ENCODE measurements at places on chromosomes 4 and X.
A peak's percentile ranks its signal among the peaks of the same experiment; 100 is the strongest.

DNA sequence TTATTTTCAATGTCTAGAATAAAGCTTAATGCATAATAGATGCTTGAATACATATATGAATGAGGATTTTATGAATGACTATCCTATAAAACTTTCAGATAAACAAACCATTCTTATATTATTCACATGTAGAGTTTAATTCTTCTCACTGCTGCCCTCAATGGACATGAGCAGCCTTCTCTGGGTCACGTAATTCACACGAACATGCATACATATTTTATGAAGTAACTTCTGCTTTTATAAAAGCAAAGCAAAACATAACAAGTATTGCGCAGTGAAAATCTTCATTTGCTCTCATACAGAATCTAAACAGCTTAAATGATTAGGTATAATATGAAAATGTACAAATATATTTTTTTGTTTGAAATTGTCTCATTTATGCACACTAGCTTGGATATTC, 116.7 kb downstream of the TMA16 start:
- DNase-seq, result no peak

- DNase-seq, result no peak
These were observed 9.1 kb downstream of the HTRA3 start for GRCh38 chr4:8278421-8279287.

GRCh38 chr4:153008578-153009199, 72.6 kb downstream of the FHDC1 start:
- DNase-seq, result no peak

GRCh38 chrX:118497180-118497818, 1.7 kb downstream of the DOCK11 start:
- DNase-seq, result peak; percentile 48

DNA sequence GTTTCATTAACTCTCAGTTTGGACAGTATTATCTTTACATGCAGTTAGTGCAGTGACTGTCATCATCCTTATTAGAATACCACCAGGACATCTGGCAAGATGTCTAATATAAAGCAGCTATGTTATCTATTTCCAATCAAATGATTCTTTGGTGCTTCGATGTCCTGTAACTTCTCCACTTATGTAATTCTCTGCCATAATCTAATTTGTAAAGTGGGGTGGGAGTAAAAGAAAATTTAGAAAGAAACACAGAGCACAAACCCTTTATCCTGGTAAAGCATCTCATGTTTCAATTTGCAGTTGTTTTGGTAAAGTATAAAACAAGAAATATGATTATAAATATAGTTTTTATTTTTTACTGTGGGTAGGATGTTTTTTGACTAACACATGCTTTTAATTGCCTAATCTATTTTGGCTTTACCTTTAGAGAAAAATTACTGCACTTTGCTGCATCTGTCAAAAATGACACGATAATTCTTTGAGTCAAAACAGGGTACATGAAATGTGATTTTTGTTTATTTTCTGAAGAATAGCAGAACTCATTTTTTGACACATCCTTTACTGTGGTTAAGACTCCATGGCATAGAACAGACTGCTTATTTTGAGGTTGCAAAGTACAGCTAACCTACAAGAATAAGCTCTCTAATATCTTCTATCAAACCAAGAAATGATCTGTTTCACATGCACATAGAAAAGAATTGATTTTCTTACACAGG, 382.9 kb downstream of the RPA4 start:
- DNase-seq, result no peak

DNA sequence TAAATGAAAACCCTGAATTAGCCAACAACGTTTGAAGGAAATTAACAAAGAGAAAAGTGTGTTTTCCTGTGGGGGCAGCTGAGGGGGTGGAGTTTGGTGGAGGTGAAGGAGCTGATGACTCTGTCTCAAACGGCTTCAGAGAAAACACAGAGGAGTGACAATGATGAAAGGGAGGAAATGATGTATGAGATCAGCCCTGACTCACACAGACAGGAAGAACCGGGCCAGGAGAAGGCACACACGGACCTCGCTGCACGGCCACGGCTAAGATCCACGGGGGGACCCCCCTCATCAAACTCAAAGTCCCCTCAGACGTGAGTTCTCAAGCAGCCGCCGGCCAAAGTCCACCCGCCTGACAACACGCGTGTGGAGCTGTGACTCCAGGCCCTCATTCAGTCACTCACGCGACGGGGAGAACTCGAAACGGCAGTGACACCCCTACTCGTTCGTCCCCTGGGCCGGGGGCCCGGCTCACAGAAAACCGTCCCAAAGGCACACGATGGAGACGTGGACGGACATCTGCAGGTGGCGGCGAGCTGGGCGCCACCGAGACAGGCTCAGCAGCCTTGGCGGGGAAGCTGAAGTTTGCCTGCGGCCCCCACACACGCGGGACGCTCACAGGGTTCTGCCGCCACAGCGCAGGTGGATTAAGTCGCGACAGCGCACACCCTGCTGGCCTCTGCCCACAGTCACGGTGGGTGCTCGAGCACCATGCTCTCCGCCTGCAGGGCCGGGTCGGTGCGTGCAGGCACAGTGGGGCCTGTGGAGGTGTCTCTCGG, 28.8 kb downstream of the PPP2R3B start:
- peak; percentile 60 for DNase-seq

- no peak for DNase-seq
These were observed 5.0 kb downstream of the PLP2 start for GRCh38 chrX:49176421-49177326.

DNA sequence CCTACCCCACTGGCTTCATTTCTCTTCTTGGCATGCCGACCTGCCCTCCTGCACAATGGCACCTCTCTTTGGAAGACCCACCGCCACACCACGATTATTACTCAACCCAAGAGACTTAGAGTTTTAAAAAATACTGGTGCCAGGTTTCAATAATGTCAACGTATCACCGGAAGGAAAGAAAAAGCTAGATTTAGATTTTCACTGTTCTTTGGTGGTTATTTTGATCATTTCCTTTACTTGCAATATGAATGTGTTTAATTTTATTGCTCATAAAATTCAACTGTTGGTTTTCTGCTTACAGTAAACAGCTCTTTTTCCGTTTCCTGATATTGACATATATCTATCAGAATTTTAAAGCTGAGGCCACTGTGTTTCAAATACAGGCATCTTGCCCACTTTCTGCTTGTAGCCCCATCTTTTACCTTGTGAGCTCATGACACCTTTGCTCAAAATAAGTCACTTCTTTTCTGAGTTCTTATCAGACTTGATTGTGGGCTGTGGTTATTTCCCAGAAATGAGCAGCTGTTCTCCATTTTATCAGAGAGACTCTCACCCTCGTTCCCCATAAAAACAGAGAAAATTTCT, 439.1 kb downstream of the INPP4B start:
- DNase-seq, result peak; percentile 83

DNA sequence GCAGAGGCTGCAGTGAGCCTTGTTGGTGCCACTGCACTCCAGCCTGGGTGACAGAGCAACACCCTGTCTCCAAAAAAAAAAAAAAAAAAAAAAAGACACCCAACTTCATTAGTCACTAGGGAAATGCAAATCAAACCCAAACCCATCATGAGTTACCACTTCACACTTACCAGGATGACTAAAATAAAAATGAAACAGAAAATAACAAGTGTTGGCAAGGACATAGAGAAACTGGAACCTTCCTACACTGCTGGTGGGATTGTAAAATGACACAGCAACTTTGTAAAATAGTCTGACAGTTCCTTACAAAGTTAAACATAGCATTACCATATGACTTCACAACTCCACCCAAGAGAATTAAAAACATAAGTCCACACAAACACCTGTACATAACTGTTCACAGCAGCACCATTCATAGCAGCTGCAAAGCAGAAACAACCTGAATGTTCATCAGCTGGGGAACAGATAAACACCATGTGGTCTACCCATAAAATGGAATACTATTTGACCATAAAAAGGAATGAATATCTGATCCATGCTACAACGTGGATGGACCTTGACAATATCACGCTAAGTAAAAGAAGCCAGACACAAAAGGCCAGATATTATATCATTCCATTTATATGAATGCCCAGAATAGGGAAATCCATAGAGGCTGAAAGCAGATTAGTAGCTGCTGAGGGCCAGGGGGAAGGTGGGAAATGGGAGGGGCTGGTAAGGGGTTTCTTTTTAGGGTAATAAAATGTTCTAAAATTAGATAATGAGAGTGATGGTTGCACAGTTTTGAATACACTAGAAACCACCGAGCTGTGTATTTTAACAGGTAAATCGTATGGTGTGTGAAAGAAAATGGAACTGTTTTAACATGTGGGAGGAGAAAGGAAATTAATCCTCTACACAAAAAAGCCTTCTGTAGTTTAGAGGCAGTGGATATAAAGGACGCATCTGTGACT, 18.3 kb downstream of the CD99L2 start:
- DNase-seq, result no peak

DNA sequence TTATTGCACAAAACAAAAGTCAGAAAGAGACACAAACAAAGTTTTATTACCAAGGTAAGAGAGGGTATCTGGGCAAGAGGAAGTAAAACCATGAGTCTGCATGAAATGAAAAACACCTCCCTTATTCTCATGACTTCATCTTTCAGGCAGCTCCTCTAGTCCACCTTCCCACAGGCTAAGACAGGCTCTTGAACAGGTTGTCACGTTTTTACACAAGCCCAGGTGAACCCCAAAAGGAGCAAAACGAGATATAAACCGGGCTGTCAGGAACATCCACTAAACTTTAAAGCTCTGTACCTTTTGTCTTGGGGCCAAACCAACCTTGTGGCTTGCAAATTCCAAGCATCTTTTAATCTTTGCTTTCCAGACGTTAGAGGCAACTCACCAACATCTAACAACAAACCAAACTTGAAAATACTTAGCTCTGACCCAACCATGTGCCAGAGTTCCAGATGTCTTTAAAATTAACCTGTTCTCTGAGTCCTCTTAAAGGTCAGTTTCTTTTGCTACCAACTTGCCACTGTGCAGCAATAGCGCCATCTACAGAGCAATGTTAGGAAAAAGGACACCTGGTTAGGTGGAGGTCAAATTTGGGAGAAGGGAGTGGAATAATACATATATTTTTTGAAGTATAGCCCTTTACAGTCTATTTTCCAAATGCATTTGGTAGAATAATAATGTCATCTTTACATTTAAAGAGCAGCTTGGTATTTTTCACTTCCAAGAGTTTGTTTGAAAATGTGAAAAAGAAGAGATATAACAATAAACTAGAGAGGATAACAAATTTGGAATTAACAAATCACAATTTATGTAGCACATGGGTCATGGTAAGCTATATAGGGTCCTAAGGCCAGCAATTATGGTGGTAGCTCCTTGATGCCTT, 73.1 kb downstream of the QRFPR start:
- peak; percentile 69 for DNase-seq

DNA sequence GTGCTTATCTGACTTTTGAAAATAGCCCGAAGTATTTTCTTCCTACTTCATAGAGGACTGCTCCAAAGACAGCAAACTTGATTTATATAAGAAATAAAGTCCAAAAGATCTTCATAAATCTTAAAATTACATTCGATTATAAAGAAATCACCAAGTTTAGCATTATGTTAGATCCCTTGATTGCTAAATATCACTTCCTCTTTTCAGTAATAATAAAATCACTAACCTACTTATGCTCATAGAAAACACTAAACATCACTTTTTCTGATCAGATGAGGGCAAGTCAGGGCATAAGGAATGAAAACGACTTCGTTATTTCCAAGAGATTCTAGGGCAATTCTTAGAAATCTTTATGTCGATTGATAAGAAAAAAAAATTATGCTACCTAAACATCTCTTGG, 32.0 kb downstream of the DYNLT3 start:
- DNase-seq, result no peak

DNA sequence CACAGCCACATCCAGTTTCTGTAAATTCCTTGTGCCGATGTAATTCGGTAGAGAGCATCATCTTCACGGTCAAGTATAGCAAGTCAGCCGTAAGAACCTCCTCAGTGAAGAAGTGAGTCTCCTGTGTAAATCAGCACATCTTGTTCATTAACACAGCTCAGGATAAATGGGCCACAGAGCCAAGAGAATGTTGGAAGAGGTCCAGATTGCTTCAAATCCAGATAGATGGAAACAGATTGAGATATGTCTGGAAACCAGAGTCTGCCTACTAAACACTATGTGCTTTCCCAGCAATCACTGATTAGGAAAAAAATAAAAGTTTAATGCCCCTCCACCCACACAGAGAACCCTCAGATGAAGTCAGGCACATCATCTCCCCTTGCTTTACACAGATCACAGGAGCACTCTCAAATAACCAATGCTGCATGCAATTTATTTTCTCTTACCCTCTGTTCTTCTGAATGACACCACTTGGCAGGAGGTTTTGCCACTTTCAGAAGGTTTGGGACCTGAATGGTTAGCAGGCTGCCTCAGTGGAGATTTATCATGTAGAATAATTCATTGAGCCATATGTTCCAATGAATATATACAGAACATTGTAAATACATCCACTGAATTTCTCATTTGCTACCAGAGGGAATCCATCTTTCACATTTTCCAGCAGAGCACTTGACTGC, 357.7 kb downstream of the C4orf33 start:
- no peak for DNase-seq

GRCh38 chrX:38868321-38868720, 67.1 kb downstream of the MID1IP1 start:
- DNase-seq, result no peak

DNA sequence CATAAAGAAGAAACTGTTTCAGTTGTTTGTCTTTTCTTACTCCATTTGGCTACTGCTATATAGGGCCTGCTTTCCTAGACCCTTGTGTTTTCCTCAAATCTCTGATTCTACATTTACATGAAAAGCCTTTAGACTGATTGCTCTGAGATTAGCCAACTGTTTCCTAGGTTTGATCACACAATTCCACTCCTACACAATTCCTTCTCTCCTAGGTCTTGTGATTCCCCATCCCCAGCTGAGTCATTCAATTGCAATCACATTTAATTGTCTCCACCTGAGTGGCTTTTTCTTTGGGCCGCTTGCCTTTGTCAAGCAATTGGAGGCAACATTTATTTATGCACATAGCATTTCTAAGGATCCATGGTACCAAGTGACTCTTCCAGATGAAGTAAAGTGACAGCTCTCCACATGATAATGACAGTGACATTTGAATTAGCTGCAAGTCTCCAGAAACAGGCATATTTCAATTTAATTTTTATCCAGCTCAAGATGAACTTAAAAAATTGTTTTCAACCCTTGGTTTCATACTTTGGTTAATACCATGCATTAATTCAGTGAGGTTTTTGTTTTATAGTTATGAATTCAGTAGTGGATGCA, 35.8 kb downstream of the ATXN3L start:
- no peak for DNase-seq

DNA sequence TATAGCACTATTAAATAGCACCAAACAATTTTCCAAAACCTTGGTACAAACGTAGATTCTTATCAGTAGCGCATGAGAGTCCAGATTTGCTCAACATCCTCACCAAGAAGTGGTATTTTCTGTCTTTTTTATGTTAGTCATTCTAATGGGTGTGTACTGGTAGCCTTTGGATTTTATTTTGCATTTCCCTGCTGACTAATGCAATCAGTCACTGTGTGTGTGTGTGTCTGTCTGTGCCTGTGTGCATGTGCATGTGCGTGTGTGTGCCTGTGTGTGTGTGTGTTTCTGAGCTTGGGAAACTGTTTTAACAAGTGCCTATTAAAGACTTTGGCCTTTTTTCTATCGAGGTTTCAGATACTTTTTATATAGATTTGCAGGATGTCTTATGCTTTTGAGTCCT, 82.2 kb upstream of the MAGEA10 start:
- DNase-seq, result no peak

- DNase-seq, result no peak
These were observed 19.8 kb downstream of the CPE start for GRCh38 chr4:165398570-165398969.

GRCh38 chr4:3075652-3075981, 1.1 kb downstream of the HTT start:
- no peak for DNase-seq

GRCh38 chrX:40175511-40176350, 78.0 kb upstream of the BCOR start:
- DNase-seq, result peak; percentile 81

- DNase-seq, result no peak
These were observed 245.2 kb upstream of the FSTL5 start for GRCh38 chr4:162409048-162409447.
